ENCODE measurements at places on chromosomes 3 and 15.

DNA sequence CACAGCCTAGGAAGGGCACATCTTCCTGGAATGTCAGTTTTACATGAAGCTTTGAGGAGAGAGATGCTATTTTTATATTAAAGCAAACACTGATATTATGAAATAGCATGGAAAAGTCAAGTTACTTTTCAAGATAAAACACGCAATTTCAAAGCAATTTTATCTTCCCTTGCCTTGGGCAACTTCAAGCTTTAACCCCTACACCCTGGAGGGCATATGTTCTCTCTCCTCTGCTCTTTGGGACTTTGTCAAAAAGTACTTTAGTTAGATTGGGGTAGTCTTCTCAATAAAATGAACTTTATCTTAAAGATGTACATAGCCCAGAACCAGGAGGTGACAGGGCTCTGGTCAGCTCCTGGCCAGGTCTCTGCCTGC lies 86.9 kb upstream of the PLXNA1 start:
- DNase-seq, result no peak

DNA sequence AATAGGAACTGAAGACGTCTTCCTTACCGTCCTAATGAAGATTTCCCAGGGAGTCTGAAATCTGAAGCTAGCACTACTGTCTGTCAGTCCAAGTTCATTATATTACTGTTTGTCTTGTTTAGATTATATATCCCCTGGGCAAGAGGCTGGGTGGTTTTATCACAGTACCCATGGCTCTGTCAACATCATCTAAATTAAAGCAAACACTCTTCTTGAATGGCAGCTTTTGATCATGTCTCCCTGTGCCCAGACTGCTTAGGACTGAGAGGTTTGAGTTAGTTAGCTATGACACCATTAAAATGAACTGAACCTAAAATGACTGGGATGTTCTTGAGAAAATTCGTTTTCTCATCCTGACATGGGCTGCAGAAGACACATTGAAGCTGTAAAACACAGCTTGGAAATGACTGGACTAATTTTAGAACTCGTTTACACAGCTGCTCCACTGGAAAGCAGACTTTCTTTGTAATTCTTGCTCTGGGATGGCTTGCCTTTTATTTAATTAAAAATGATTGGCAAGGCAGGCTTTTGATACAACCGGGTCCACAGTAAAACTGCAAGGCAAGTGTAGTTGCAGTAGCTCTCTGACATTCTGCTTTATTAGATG lies 243.5 kb downstream of the MFSD1 start:
- no peak for DNase-seq

- DNase-seq, result no peak
Observed at GRCh38 chr3:182682263-182683241, 110.8 kb upstream of the ATP11B start.

DNA sequence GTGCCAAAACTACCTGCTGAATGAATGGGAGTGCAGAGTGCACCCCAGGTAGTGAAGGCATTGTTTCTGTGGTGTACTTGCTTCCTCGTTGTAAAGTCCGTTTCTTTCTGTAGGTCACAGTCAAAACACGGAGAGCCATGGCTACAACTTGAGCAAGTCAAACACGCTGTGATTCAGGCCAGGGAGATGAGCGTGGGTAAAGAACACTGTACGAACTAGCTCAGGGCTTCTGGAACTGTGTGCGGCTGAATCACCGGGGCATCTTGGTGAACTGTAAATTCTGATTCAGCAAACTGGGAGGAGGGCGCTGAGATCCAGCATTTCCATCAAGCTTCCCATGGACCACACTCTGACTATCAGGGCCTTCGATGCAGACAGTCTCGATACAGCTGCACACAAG lies 5.0 kb upstream of the TNK2 start:
- no peak for DNase-seq

DNA sequence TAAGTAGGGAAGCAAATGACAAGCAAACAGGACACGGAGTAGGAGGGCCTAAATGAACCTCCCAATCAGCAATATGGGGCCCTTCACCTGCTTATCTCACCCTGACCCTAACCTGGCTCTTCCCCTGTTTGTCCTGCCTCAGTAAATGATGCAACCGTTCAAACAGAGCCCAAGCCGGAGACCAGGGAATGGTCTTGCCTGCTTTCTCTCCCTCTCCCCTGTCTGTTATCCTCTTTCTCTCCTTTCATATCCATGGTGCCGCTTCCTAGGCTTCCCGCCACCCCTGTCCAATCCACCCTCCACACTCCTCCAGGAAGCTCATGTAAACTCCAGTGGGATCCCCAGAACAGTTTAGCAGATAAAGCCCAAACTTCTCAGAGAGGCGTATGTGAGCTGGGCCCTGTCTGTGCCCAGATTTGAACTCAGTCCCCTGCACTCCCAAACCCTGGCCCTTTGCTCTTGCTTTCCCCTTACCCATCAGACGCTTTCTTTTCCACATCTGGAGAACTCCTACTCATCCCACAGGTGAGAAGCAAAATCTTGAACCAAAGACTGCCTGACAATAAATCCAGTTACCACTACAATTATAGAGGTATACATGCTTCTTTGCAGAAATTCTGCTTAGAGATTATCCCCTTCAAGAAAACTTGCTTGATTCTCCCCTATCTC lies 45.7 kb upstream of the STT3B start:
- DNase-seq, result no peak

DNA sequence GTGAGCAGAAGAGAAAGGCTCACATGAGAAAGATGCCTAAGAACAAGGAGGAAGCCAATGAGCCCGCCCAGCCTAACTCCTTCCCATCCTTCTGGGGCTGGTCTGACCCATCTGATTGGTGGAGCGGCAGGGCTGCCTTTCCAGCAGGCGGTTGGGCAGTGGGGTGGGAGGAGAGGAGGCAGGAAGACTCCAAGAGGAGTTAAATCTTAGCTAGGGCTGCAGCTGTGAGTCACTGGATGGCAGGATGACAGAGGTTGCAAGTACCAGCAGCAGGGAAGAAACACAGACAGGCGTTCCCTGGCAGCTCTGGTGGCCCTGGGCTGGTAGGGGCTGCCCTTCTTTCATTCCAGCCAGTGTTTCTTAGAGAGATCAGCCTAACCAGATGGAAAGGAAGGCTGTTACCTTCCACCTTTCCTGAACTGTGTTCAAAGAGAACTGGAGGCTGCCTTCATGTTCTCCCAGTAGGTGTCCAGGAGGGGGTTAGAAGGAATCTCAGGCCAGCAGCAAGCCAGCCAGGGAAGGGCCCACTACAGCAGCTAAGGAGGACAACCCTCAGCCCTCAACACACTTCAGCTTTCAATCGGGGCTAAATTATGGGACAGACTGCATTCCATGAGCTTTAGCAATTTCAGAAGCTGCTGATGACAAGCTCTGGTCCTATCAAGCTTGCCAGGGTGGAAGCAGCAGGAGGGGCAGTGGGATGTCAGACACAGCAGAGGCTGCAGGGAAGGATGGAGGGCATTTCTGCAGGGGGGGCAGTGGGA lies 50.3 kb downstream of the CHSY1 start:
- no peak for DNase-seq

GRCh38 chr15:29268706-29269484 lies 727 bp downstream of the NSMCE3 start:
- peak; percentile 10 for DNase-seq

- DNase-seq, result no peak
Observed at GRCh38 chr3:88433568-88433967, 283.8 kb downstream of the C3orf38 start.

- no peak for DNase-seq
Observed at GRCh38 chr15:59825901-59826300, 136.8 kb upstream of the BNIP2 start.

DNA sequence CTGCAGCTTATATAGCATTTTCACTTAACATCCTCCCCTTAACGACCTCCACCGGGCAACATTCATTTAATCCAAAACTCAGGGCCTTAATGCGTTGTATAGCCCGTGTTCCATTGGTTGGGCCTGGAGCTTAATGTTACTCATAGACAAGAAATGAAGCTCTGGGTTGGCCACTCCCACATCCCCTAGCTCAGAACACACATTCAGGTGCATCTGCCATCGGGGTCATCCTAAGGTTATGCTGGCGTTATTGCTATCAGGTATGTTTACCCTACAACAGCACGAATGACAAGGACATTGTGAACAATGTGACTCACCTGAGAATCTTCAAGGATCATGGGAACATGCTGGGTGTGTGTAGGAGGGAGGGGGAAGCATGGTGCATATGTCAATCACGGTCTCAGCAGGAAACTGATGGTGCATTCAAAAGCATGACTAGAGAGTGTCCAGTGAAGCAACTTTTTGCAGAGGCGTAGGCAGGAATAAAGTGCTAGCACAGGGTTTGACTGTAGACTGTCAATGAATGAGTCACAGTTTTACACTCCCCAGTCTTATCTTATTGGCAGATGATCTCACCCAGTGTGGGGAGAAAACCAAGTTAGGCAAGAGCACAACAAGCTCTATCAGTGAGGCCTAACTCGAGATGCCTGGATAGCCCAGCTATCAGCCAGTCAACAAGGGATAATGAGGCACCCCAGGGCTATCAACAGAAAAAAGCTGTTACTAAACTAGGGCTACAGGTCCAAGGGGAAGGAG lies 402.1 kb upstream of the MCTP2 start:
- DNase-seq, result no peak

DNA sequence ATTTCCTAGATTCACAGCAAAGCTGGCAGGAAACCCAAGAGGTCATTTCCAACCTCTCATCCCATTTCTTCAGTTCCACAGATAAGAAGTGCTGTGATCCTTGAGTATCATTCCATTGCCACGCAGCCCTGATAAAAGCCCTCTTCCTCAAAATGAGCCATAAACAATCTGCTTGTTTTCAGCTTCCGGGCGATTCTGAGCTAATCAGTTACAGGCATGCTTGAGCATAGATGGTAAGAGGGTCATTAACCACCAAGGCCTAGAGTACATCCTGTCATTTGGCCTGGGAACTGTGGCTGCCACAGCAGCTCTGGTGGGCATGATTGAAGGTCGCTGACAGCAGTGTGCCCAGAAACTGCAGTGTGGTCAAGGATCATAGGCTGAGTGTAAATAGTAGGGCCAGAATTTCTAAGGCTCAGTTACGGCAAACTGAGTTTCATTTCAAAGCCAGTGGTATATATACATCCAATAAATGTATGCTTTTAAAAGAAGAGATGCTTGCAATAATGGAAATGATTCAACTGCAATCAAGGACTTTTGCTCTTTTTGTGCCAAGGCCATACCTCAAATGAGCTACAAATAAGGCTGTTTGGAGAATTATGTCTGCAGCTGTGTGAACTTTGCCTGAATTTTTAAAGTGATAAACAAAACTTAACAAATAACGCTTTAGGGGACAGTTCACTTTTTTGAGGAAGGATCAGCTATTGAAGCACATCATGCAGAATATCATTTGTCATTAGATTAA lies 47.3 kb downstream of the P3H2 start:
- DNase-seq, result no peak
